LHCN-M2 (cell line): ENCODE measurements at places on chromosomes 1 and 21. TPM values are rescaled to one million over a fixed set of nuclear protein-coding genes. Genes with fewer than 3 reads are reported as not detected.

DNA sequence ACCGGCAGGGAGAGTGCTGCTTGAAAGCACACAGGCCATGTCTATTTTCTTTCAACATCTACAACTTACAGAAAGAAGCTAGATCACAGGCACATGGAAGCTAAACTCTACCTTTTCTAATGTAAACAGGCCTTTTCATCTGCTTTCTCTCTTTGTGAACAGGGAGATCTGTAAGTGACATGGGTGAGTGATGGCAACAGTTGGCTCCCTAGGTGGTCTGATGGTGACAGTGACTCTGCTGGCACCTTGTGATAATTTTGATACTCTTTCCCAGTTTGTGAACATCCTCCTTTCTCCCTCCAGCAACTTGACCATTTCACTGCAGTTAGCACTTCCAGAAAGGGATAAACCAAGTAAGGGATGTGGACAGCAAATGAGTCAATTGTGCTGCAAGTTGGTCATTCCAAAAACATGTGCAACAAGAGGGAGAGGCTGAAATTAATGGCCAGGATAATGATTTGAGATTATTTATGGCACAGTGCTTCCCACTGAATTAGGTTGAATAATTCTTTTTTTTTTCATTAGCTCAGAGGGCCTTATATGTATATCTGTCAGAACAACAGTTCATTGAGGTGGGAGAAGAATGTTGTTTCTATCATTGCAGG lies 89.5 kb downstream of the XCL2 start:
- DNase-seq = peak; percentile 46

GRCh38 chr1:30250984-30251850 lies 472.2 kb downstream of the MATN1 start:
- no peak for DNase-seq

GRCh38 chr1:167412920-167413319 lies 105.4 kb downstream of the CD247 start:
- no peak for DNase-seq

DNA sequence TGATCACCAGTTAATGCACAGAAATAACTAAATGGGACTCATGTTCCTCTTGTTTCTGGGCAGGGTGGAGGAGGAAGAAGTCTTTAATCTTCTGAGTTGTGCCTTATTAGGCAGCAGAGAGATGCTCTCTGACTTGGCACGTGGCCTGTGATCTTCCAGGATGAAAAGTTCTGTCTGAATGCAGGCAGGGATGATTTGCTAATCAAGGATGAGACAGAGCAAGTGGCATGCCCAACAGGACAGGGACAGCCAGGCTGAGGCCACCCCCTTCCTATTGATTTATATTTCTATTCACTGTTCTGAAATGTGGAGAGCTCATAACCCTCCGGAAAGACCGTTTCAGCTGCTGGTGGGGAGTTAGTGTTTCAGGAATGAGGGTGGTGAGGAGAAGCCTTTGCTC lies 477.8 kb upstream of the CAMK1G start:
- no peak for DNase-seq

GRCh38 chr1:85447006-85447943 lies 17.7 kb downstream of the DDAH1 start:
- peak; percentile 38 for DNase-seq

GRCh38 chr1:6108937-6109614 lies 63.4 kb downstream of the KCNAB2 start:
- peak; percentile 27 for DNase-seq

DNA sequence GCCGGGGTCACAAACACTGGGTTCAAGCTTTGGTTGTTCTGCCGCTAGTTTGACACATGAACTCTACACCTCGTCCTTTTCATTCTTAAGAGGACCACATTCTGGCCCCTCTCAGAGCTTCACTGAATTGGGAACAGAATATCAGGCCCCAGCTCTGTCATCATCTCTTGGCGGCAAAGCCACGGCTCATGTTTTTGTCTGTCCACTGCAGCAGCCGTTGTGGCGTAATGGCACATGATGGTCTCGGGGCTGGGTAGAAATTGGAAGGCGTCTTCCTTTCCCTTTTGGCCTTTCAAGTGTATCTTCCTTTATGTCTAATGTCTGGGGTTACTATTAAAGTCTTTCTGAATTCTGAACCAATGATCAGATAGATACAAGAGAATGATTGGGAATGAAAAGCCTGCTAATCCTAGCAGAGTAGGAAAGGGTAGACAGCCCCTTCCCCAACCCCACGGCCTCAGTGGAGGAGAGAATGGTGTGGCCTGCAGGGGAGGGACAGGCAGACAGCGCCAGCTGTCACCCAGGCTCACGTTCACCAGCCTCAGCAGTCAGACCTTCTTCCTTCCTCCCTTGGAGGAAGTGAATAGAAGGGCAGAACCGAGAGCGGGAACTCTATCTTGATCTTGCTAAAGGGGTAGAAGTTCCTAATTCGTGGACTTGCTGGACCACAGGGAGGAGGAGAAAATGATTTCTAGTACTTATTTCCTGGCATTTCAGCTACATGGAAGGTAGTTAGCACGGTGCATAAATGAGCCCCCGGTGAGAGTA lies 498.1 kb downstream of the KIF26B start:
- DNase-seq = no peak

- peak; percentile 96 for DNase-seq
Observed at GRCh38 chr1:94045465-94046056, 75.4 kb downstream of the ABCA4 start.

- peak; percentile 97 for DNase-seq
Observed at GRCh38 chr1:59601041-59601441, 213.7 kb upstream of the HOOK1 start.

DNA sequence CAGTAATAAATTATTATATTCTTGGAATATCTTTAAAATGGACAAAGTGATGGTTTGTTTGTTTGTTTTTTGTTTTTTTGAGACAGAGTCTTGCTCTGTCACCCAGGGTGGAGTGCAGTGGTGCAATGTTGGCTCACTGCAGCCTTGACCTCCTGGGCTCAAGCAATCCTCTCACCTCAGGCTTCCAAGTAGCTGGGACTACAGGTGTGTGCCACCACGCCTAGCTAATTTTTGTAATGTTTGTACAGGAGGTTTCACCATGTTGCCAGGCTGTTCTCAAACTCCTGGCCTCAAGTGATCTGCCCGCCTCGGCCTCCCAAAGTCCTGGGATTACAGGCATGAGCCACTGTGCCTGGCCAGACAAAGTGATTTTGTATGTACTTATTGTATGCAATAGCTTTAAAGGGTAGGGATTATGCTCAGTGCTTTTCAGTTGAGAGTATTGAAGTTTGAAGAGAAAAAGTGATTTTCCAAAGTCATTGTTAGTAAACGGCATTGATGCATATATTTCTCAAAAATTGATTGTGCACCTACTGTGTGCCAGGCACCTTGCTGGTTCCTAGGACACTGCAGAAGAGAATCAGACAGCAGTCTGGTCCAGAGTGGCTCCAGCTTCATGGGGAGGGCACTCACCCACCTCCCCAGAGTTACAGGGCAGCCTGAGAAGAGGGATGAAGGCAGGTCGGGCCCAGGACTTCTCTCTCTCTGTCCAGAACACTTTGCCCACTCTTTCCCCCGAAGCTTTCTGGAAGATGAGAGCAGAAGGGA lies 34.2 kb upstream of the TTC22 start:
- no peak for DNase-seq

GRCh38 chr1:180071759-180072158 lies 82.9 kb upstream of the QSOX1 start:
- no peak for DNase-seq

DNA sequence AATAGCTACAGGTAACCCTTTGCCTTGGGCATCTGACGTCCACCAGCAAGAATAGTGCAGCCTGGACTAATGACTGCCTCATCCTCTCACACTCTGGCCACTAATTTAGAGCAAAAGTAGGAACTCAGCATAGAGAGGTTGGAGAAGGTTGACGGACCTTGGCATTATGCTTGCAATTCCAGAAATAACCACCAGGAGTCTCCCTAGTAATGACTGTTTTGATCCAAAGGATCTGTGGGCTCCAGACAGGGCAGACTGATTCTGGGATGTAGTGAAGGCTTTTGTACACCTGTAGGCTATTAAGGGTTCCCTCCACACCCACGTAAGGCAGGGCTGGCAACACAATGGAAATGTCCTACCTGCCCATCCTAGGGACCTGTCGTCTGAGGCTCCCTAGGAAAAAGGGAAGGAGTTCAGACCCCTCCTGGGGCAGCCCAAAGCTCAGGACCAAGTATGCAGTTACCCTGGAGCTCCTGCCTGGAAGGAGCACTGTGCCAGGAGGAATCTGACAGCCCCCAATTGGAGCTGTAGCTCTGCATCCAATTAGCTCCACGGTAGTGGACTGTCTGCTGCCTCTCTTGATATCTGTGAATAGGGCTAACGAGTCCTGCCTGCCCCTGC lies 91.0 kb upstream of the TMEM51 start:
- no peak for DNase-seq

GRCh38 chr1:11501906-11502485 lies 23.0 kb downstream of the DISP3 start:
- no peak for DNase-seq

DNA sequence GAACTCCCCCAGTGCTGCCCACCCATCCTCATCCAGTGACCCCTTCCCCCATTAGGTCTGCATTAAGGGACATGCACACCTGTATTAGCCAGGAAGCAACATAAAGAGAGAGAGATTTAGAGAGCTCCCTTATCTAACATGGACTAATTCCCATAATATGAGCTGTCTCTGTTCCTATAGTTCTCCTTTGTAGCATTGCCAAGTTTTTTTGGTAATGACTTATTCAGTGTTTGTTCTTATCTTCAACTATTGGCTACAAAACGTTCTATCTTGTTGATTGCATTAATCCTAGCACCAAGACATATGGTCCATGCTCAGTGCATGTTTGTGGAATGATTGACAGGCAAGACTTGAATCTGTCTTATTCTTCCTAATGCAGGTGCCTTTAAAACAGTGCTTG lies 264.0 kb downstream of the ADGRL2 start:
- DNase-seq = no peak

DNA sequence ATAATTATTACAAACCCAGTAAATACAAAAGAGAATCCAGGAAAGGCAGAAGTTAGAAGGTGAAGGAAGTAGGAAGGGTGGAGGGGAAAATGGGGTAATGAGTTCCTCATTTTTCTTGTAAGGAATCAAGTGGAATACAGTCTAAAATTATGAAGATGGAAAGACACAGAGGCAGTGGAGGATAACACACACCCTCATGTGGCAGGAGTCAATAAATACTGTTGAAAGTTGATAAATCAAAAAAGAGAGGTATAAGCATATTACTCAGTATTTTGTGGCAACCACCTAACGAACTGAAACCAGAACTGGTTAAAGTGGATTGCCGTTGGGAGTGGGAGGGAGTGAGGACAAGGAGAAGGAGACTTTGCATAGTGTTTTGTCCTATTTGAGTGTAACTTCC lies 78.6 kb upstream of the SLC44A3 start:
- peak; percentile 60 for DNase-seq

DNA sequence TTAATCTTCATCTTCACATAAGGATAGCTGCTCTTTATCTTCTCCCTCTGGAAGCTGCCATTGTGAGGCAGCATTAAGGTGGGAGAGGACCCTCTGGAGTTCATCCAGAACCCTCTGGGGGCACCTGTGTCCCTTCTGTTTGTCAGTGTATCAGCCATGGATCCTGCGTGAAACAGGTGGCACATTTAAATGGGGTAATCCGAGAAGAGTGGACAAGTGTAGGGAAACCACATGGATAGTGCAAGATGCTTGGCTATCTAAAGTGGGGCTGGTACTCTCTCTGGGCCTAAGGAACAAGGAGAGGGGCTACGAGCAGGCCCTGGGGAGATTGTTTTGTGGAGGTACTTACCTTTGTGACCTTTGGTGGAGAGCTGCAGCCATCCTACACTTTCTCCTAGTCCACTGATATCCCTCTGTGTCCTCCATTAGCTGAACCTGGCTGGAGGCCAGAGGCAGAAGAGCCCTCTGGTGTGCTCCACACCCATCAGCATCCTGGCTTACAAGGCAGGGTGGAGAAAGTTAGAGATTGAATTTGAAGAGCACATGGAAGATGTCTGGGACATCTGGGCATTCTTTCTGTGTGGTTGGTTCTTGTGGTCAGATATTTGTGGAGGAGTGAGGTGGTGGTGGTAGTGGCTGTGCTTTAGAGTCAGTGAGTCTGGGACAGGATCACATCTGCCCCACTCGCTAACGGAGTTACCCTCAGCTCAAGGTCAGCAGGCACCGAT lies 117.7 kb downstream of the FGGY start:
- peak; percentile 96 for DNase-seq

DNA sequence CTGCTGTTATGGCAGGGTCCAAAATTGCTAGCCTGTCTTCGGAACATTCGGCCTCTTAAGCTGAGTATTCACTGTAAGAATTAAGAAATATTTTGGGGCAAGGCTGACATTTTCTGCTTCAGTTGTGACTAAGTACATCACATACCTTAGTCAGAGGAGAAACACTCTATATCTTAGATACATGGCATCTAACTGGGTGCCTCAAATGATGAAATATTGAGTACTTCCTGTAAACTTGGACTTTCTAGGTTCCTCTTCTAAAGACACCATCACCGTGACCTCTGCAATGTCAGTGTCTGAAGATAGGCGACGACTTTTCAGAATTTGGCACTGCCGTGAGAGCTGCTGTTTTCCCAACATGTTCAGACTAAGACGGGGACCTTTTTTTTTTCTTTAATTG lies 65.6 kb downstream of the PCBP3 start:
- DNase-seq = no peak

GRCh38 chr1:93692983-93693591 lies 11.4 kb upstream of the BCAR3 start:
- DNase-seq = peak; percentile 93

GRCh38 chr21:41307219-41307618 lies 9.4 kb upstream of the FAM3B start:
- DNase-seq = no peak

DNA sequence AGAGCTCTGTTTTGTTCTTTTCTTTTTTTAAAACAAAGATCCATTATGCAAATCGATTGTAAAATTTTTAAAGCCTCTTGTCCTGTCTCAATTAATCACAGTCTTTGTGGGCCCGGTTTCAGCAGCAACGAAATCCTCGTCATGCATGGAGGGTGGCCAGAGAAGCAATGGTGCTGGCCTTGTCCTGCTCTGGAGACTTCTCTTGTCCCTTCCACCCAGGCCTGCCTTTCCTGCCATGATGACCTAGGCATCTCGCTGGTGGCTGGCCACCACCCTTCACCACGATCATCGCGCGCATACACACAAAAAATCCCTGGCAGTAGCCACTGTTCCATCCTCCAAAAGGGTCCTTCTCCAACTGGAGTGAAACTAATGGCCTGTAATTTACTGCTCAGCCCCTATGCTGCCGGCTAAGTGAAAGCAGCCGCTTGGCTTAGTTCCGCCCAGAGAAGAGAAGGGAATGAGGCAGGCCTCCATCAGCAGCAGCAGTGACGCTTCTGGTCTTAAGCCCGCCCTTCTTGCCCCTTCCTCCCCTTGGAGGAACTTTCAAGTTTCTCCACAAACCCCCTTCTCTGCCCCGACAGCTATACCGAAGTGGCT lies 309.5 kb downstream of the NPHP4 start:
- DNase-seq = no peak

AMY2A gene
- total RNA-seq = not detected in 2 replicates

FMO5 gene
- total RNA-seq = 0.38 and 2.1 TPM in 2 replicates

FMOD gene
- 3.0 and 3.1 TPM in 2 replicates for total RNA-seq

ERRFI1 gene
- 313 and 316 TPM in 2 replicates for total RNA-seq

SLC25A34 gene
- 0.19 and 0.40 TPM in 2 replicates for total RNA-seq

CAMK1G gene
- total RNA-seq = not detected in 2 replicates

BACE2 gene
- total RNA-seq = 14.4 and 17.4 TPM in 2 replicates

LCE1D gene
- not detected in 2 replicates for total RNA-seq

SPRR1B gene
- total RNA-seq = not detected in 2 replicates

CYP4Z1 gene
- not detected in 2 replicates for total RNA-seq

OR2L5 gene
- not detected in 2 replicates for total RNA-seq
